Amniotic stem cell (primary cell): ENCODE measurements at places on chromosomes 12 and 14.

DNA sequence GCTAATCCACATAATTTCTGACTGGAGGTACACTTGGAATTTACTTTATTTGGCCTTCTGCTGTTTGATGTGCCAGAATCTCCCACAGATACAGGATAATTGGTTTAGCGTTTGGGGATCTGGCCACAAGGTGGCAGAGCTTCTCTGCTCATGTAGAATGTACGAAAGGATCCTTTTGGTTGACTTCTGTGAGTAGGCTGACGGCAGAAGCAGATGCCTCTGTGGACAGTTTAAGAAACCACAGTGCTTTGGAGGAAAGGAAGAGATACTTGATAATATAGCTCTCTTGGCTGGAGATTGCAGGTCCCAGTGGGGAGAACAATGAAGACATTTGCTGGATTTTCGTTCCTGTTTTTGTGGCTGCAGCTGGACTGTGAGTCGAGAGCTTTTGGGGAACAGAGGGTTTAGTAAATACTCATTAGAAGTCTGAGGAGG lies 75.3 kb upstream of the OR4E1 start:
- no peak for DNase-seq

DNA sequence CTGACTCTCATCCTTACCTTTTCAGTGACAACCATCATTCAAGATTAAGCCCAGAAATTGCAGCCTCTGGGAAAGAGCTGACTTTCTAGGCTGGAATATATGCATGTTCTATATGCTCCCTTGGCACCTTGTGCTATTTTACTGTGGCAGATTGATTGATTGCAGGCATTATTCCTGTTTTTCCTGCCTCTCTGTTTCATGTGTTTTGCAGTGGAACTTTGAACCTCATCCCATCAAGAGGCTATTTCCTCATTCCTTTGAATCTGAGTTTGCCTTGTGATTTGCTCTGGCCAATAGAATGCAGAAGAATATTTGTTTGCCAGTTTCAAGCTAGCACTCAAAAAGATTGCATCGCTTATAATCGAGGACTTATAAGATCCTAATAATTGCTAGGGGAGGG lies 174.8 kb upstream of the DCN start:
- no peak for DNase-seq

DNA sequence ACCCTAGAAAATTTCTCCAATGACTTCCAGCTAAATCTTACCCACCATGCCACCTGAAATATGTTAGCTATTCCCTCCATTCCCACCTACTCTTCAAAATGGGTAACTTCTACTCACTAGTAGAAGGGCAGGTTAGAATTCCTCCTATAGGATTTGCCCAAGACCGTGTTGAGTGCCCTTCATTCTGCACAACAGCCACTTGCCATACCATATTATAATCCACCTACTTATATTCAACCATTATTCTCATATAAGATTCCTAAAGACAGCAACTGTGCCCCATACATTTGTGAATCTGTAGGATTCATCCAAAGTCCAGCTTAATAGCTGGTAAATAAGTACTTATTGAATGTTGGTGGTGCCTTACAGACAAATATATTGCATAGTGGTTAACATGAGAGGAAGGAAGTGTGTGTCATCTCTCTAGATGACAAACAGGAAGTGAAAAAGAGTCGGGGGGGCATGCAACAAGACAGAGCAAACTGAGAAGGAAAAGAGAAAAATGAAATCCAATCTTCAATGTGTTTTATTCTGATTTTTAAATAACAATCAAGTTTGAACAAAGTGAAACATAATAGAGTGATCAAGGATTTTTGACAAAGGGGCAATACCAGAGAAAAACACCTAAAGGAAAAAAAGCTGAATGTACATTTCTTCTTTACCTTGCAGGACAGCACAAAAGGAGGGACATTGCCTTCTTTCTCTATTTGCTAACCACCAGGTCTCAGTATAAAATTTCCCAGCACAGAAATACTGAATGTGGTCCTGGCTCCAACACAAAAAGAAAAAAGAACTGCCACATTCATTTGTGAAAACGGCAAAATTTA lies 389.3 kb upstream of the USP15 start:
- no peak for DNase-seq

DNA sequence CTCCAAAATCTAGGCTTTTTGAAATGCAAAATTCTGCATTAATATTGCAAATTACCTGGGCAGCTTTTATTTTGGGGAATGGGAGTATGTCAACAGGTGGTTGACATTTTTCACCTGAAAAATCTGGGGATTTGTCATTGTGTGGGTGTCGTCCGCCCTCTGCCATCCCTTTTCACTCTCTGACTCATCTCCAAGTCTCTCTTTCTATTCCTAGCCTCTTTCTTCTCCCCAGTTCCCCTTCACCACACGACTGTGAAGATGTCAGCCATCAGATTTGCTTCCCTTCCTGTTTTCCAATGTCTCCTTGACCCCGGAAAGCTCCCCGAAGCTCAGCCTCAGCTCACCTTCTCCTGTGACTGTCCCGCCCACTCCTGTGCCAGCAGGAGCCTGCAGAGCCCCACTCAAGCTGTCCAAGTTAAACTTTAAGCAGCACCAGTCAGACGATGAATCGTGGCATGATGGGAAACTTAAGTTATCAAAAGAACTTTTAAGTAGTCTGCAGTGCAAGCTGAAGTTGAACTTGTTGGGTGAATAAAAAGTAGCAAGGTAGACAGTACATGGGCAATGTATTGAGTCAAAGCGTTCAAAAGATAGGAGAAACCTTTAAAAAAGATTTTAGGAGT lies 590.2 kb downstream of the VRK1 start:
- no peak for DNase-seq

GRCh38 chr12:110149086-110149660 lies 25.0 kb downstream of the IFT81 start:
- no peak for DNase-seq

DNA sequence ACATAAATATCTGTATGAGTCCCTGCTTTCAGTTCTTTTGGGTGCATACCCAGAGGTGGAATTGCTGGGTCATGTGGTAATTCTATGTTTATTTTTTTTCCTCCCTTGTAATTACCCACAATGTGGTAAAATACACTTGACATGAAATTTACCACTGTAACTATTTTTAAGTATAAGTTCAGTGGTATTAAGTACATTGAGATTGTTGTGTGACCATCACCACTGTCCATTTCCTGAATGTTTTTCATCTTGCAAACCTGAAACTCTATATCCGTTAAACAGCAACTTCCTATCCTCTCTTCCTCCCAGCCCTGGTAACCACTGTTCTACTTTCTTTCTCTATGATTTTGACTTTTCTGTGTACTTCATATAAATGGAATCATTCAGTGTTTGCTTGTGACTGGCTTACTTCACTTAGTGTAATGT lies 51.4 kb downstream of the BORCS5 start:
- no peak for DNase-seq

- no peak for DNase-seq
Measured at GRCh38 chr12:105315130-105315529, 15.4 kb upstream of the C12orf75 start.

GRCh38 chr12:107660235-107660634 lies 25.4 kb upstream of the PWP1 start:
- no peak for DNase-seq

DNA sequence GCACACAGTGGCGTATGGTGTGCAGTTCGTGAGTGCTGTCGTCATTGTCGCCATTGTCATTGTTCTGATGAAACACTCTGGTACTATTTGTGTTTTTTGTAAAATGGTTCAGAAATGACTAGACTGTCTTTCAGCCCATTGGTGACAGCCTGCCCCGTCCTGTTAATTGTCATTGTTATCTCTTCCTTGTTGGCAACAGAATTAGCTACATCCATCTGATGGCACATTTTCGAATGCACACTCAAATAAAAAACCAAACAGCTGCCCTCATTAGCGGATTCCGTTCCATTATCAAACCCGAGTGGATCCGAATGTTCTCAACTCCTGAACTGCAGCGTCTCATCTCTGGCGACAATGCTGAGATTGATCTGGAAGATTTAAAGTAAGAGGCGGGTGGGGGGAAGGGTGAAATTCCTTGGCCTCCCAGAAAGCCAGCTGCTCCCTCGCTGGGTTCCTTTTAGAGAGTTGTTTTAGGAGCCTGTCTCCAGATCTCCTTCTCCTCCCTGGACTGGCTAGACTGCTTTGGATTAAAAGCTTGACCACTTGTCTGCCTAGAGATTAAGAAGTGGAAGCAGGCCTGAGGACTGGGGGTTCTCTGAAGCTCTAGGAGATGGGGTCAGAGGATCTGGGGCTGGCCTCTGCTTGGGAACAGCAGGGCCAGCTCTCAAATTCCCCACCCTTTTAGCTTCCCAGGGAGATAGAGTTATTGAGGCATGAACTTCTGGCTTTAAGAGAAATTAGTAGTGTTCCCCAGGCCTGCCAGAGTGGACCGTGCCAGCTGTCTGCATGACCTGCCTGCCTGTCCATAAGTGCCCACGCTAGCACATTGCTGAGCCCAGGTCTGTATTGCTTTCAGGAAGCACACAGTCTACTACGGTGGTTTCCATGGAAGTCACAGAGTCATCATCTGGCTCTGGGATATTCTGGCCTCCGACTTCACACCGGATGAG lies 43.3 kb downstream of the MMAB start:
- DNase-seq = no peak

GRCh38 chr12:20403230-20403629 lies 34.9 kb downstream of the PDE3A start:
- DNase-seq = no peak

DNA sequence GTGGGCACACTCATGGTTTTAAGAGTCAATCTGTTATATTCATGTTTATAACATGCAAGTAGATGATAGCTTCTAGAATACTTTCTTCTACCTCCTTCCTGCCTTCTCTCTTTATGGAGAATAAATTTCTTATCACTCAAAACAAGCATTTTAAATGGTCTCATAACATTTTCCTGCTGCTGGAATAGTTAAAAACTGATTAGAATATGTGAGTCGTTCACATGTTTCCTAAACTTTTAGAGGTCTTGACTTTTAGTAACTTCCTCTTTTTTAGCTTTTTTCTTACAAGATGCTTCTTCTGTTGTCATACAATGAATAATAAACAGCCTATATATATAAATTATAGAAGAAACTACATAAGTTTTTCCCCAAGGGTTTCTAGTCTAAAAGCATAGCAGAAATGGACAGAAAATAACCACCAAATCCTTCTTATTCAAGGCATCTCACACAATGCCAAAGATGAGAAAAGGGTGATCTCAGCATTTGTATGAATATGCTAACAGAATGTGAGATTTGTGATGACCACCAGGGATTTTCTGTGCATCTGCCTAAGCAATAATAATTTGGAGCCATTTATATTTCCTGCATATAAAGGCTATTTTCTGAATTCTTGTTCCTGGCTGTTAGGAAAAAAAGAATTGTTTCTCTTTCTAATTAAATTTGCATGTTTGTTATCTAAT lies 127.8 kb downstream of the DAAM1 start:
- DNase-seq = no peak

- DNase-seq = no peak
Measured at GRCh38 chr14:81449114-81449513, 49.0 kb upstream of the STON2 start.

DNA sequence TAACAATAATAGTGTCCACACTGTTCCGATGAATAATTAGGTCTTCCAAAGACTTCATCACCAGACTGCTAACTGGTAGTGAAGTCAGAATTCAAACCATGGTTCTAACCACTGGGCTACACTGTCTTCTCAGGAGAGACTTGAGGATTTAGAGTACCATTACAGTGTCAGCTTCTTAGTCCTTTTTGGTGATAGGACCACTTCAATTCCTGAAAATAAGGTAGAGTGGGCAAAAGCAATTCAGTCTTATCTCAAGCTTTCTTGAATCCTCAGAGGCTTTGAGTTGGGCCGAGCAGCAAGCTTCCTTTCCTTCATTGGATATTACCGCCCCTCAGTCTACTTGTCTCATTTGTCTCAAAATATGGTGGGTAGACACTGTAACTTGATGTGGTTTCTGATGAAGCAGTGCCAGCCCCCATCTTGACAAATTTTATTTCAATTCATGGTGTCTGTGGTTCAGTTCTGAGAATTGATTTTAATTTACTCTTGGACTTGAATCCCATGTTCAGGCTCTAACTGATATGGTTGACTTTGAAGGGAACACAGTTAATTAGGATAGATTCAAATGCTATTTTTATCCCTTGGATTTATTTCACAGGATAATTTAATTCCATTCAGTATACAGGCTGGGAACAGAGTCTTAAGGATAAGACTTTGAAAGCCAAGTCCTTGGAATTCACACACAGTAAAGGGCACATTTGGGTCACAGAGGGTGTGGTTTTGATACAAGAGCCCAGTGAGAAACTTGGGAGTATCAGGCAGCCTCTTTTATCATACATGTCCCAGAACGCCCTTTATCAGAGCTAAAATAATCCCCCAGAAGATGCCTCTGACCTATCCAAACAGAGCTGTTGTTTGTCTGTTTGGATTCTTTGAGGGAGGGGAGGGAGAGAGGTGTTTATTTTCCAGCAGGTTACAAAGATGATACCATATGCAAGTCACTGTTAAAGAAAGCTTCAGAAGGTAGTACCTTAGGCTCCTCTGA lies 167.3 kb downstream of the PRKCH start:
- no peak for DNase-seq

DNA sequence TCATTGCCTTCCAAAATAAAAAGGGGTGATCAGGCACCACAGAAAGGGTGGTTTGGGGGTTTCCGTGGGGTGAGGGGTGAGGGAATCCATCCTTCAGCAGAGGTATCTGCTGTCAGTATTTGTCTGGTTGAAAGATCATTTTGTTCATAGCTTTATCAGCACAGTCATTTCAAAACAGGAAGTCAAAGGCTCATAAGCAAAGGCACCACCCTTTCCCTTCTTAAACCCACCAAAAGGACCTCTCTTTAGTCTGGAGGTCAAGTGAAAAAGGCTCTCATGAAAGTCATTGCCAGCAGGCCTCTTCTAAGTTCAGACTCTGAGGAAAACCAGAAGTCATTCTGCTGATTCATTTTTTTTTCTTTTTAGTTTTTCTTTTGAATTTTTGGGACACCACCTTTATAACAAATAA lies 6.2 kb downstream of the CHST11 start:
- no peak for DNase-seq

- DNase-seq = no peak
Measured at GRCh38 chr12:83113945-83114344, 427.2 kb downstream of the TMTC2 start.

DNA sequence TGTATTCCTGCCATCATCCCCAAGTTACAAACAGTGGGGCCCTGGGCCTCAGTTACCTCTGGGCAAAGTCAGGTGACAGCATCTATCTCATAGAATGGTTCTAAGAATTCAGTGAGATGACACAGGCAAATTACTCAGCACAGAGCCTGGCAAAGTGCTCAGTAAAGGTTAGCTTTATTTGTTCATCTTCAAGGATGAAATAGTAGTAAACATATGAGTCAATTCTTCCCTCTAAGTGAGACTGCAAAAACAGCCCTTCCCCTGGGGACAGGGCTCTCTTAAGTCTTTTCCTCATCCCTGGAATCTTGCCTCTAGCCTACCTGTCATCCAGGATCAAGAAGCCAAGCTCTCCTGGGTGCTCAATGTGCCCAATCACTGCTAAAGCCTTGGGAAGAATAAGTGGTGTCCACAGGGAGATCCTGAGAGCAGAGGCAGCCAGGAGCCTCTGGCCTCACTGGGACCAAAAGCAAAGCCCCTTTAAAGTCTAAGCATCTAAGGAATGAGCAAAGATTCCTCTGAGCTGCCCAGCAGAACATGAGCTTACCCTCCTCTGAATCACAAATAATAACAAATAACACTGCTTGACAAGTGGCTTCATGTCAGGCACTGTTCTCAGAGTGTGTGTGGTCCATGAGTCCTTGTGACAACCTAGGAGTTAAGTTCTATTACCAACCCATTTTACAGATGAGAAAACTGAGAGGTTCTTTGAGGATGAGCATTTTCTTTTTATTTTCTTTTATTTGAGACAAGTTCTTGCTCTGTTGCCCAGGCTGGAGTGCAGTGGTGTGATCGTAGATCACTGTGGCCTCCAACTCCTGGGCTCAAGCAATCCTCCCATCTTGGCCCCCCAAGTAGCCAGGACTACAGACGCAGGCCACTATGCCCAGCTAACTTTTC lies 12.1 kb downstream of the NUAK1 start:
- DNase-seq = no peak
